ENCODE measurements at places on chromosomes 3 and 15.

DNA sequence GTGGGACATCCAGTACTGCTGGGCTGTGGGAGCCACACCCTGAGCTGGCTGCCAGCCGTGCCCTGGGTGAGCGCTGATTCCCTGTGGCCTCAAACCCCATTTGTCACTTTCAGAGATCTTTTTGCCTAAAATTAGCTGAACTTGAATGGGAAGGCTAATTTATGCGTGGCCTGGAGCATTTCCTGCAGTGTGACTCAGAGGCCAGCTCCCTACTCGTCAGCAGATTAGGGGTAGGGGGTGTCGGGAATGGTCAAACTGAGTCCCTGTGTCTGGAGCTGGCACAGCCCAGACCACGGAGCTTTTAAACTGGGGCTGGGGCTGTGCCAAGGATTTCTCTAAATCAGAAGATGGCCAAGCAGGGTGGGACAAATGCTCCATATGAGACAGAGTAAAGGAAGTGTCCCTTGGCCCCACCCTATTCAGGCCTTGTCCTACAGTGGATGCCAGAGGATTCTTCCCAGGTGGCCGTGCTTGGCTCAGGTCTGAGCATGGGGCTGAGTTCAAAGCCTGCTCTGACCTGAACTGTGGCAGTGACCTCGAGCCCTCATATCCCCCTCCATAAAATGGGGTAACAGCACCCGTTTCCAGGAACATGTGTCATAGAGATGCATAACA lies 59.7 kb downstream of the ATP2B2 start:
- no peak for DNase-seq

DNA sequence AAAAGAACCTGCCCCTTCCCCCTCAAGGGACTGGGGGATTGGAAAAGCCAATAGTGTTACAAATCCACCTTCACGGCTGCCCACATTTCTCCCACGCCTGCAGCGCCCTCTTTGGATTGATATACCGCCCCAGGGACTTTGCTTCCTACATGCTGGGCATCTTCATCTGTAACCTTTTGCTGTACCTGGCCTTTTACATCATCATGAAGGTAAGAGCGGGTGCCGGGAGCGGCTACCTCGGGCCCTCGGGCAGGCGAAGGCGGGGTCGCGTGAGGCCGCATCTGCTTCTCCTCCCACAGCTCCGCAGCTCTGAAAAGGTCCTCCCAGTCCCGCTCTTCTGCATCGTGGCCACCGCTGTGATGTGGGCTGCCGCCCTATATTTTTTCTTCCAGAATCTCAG lies 73.1 kb downstream of the USF3 start:
- no peak for DNase-seq

DNA sequence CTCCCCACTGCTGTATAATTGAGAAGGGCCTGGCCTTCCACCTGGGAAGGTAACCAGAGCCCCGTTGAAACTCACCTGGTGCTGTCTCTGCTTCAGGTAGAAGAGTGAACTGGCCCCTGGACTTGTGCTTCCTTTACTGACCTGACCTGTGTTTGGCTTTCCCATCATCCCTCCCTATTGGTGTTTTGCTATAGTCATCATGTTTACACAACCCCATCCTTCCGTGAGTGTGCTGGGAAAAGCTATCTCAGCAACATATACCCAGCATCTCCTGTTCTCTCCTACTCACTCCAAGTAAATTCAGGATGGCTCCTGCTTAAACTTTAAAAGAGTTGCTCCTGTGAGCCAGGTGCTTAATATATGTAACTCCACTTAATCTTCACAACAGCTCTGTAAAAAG lies 77.2 kb upstream of the TSC22D2 start:
- DNase-seq: no peak

DNA sequence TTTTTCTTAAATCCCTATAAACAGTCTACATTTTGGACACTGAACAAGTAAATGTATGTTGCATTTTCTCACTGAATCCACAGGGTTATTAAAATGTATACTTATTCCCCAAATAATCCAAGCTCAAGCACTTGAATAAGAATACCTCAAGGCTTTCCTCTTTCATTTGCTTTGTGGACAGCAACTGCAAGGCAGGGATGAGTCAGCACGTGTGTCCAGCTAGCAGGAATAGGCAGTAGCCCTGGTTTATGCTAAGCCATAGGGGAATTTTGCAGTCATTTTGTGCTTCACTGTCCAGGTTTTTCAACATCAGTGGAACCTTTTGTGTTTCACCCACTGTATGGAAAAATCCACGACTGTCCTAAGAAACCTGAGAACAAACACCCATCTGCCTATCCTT lies 96.7 kb upstream of the KCNMB2 start:
- no peak for DNase-seq

- DNase-seq: no peak
Observed at GRCh38 chr3:70516076-70516475, 203.6 kb upstream of the MDFIC2 start.

DNA sequence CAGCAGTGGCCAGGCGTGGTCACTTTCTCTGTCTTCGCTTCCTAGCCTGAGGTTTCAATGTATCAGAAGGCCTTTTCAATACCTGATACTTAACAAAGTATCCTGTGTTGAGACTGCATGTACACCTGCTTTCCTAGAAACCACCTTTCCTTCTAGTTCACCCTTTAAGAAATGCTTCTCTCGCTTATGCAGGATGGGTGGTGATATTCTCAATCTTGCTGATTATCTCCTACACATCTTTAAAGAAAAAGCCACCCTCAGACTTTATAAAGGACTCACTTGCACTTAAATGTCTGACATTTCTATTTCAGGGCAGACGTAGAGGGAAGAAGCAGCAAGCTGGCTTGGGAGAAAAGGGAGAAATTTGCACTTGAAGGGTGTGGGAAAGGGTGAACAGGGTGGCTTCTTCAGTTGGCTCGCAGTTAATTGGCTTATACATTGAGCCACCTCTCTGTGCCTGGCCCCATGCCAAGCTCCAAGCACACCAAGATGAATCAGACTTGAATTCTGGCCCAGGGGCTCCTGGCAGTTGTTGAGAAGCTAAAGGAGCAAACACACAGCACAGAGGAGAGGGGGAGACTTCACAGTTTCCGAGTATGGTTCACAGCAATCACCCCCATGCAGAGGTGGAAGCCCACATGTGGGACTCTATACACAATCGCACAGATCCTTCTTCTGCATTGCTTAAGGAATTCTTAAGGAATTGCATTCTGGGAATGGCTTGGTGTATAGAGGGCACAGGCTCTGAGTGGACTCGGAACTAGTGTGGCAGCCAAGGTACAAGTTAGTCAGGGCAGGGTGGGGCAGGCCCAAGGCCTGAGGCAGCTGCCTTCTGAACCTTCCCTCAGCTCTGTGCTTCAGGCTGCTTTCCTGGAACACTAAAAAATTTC lies 1.3 kb downstream of the ARL6IP5 start:
- peak; percentile 47 for DNase-seq

GRCh38 chr15:61500951-61501620 lies 272.0 kb upstream of the RORA start:
- DNase-seq: no peak

Measured in SIG-M5 (cell line).